ENCODE measurements at places on chromosomes 16 and 17. TPM values are rescaled to one million over a fixed set of nuclear protein-coding genes. Genes with fewer than 3 reads are reported as not detected.

Gene PLA2G10
- not detected for total RNA-seq

Gene PIRT
- not detected for total RNA-seq

Gene ORMDL3
- total RNA-seq, result 57.2 TPM

Gene GPR179
- total RNA-seq, result 0.06 TPM

Gene HAP1
- 0.10 TPM for total RNA-seq

Gene MARCHF10
- total RNA-seq, result not detected

Gene TMEM92
- not detected for total RNA-seq

Gene CLDN6
- not detected for total RNA-seq

Gene MYH3
- 3.5 TPM for total RNA-seq

Gene CCL17
- 5.3 TPM for total RNA-seq

Gene BAHCC1
- total RNA-seq, result not detected

Gene HEATR9
- total RNA-seq, result 2.3 TPM

Gene TMEM204
- 22.8 TPM for total RNA-seq

Gene CCL16
- total RNA-seq, result not detected

Measured in activated CD8-positive, alpha-beta memory T cell treated with anti-CD3 and anti-CD28 coated beads for 36 hours (primary cell).